ENCODE measurements at places on chromosomes 6 and 20.

- DNase-seq, result no peak
These were observed 344.6 kb downstream of the UBE3D start for GRCh38 chr6:82720992-82721391.

- DNase-seq, result no peak
These were observed 15.0 kb upstream of the PMEPA1 start for GRCh38 chr20:57724610-57725405.

DNA sequence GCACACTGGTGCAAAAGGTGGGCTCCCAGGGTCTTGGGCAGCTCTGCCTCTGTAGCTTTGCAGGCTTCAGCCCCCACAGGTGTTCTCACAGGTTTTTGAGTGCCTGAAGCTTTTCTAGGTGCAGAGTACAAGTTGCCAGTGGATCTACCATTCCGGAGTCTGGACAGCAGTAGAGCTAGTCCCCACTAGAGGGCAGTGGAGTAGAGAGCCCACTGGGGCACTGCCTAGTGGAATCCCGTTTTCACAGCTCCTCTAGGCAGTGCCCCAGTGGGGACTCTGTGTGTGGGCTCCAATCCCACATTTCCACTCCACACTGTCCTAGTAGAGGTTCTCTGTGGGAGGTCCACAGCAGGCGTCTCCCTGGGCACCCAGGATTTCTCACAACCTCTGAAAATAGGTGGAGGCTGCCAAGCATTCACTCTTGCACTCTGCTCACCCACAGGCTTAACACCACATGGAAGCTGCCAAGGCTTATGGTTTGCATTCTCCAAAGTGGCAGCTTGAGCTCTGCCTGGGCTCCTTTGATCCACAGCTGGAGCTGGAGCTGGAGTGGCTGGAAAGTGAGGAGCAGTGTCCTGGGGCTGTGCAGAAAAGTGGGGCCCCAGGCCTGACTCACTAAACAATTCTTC, 86.3 kb upstream of the PROKR2 start:
- DNase-seq, result no peak

DNA sequence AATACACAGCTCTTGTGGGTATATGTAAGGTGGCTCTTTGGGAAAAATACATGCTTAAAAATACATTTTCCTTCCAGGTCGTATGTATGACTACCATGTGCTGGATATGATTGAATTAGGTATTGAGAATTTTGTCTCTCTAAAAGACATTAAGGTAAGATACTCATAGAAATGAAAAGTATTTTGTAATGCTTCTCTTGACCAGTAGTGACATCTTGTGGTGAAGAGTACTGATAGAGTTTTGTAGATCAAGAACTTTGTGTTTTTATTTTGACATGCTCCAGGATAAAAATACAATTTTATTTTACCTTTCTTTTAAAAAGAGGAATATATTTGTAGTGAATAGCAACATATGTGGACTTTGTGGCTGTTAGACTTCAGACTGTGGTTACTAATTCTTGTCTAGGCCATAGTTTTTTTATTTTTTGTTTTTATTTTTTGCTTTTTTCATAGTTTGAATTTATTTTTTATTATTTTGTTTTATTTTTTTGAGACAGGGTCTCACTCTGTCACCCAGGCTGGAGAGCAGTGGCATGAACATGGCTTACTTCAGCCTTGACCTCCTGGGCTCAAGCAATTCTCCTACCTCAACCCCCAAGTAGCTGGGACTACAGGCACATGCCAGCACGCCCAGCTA, 17.9 kb downstream of the RPF2 start:
- no peak for DNase-seq

DNA sequence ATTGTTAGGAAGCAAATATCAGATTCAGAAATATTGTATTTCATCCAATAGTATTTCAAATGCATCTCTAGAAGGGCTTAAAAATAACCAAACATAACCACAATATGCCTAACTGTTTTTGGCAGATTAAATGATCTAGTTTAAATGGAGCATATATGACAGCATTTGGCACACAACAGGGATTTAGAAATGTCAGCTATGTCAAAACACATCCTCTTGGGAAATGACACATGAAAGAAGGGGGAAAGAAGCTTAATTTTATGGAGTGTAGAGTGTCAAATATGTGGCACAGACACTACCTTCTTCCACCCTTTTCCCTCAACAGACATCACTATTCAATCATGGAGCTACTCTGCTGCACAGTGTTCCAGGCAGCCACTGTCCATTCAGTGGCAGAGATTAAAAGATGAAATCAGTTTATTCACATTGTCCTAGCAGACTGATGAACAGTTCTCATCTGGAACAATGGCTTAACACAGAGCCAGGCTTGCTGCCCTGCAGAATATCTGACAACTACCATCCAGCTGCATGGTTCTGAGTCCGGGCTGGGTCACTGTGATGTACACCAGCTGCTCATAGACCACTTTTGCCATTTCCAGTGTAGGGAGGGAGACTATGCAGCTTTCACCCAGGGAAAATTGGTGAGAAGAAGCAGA, 349.8 kb downstream of the DHX35 start:
- DNase-seq, result no peak

- no peak for DNase-seq
These were observed 15.9 kb upstream of the ADGRF1 start for GRCh38 chr6:47057830-47058540.

- DNase-seq, result no peak
These were observed 151.6 kb upstream of the CDH4 start for GRCh38 chr20:61100489-61100888.

DNA sequence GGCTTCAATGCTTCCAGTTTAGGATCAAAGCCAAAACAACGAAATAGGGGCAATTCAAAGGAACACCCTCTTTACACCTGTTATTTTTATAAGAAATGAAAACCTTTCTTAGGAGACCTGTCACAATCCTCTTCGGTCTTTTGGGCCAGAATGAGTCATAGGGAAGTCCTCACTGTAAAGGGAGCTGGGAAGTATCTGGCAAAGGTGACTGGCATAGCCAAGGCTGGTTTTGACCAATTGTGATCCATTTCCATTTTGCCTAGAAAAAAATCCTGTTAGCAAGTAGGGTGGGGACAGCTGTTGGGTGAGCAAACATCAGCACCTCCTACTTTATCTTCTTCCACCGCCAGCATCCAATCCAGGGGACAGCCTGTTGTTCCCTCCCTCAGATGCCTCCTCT, 343.2 kb upstream of the SULF2 start:
- DNase-seq, result no peak

DNA sequence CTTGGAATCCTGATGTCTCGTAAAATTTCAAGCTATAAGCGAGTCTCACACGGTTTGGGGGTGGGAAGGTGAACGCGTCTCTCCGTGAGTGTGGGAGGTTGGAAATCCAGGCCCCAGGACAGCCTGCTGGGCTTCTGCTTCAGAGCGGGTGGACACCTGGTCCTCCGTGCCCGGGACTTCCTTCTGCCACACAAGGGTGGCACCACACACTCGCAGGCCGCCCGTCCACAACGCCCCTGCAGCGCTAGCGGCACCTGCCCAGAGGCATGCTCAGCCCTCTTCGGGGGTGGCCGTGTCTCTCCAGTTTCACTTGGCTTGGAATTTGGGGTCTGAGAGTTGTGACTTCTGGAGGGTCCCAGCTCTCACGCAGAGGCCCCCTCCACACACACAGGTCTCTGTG, 151.9 kb downstream of the PHACTR3 start:
- DNase-seq, result no peak

DNA sequence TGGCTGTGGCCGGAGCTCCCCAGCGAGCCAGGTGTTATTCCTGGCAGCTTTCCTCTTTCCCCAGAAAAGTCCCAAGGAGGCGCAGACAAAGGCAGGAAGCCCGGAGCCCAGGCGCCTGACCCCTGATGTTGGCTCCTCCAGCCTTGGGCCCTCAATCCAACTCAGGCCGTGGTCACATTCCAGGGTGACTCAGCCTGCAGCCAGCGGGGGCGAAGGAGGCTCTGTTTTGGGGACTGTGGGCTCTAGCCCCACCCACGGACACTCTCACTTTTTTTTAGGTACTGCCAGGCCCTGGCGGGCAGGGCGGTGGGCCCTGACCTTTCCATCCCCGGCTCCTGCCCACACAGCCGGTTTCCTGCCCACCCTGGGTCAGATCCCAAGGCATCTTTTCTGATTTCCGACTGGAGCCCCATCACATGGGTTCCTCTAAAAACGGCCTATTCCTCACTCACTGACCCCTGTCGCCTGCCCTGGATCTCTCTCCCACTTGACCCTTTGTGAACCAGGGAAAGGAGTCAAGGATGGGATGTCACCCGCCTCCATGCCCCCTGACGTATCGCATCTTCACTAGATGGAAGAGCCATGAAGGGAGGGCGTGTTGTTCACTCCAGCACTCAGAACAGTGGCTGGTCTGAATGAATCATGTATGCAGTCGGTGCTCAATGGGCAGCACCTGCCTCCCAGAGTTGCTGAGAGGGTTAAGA, 5.5 kb downstream of the PTGIS start:
- no peak for DNase-seq

- DNase-seq, result no peak
These were observed 34.8 kb downstream of the ELOVL2 start for GRCh38 chr6:11009353-11009752.

DNA sequence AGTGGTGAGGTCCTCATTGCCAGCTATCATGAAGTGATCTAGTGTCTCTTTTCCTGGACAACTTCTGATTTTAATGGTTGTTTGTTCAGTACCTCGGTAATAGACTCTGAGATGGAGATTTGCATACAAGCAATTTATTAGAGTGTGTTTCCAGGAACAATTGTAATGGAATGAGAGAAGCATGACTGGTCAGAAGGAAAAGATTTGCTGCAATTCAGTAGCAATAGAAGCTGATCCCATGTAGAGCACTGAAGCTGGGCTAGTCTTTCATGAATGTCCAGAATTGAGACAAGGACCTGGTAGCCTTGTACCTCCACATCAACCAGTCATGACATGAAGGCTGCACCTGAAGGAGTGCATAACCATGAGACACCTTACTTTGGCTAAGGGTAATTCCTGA, 526.5 kb downstream of the NKAIN2 start:
- no peak for DNase-seq

DNA sequence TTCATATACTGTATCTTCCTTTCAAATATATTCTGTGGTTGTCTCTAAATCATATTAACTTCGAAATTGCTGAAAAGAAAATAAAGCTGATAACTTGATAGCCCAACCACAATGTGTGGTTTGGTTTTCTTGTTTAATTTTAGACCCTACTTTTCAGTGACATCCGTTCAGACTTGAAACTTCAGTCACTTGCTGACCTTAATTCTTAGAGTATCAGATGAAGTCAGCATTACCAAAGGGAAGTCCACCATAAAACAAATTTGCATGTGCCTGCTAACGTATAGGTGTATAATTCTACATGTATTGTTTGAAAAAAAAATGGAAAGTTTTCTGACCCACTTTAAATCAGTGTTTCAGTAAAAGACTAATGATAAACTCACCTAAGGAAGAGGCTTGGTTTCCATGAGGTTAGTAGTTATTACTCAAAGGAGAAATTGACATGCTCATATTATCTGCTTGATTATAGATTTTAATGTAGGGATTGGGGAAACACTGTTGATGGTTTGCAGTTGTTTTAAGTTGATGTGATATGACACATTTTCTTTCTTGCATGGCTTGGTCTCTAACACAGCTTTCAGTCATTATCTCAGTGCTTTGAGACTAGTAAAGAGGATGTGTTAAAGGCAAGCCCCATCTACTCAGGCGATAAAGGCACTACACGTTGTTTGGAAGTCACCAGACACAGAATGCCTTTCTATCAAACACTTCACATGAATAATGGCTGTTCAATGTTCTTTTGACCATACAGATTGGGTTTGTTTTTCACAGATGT, 5.2 kb upstream of the IL17A start:
- DNase-seq, result no peak

DNA sequence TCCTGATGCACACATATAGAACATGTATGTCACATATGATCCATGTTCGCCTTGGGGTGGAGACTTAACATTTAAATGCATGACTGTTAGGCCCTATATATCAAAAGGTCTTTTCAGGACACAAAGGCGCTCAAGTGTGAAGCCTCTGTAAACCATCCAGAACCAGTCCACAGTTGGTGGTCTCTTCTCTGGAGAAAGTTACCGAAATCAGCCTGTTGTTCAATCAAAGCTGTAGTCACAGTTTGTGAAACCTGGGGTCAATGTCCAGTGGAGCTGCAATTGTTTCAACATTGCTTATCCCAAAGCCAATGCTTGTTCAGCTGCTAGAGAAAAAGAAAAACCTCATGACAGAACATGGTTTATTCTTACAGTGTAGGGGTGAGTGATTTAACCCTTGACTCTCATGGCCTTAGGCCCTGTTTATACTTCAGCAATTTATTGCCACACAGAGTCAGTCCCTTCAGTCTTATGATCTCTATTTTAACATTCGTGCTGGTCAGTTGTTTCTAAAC, 193.6 kb upstream of the CST7 start:
- DNase-seq, result no peak

GRCh38 chr6:159766906-159767305, 5.1 kb downstream of the ACAT2 start:
- DNase-seq, result no peak
